ENCODE measurements at places on chromosomes 2 and 18.

DNA sequence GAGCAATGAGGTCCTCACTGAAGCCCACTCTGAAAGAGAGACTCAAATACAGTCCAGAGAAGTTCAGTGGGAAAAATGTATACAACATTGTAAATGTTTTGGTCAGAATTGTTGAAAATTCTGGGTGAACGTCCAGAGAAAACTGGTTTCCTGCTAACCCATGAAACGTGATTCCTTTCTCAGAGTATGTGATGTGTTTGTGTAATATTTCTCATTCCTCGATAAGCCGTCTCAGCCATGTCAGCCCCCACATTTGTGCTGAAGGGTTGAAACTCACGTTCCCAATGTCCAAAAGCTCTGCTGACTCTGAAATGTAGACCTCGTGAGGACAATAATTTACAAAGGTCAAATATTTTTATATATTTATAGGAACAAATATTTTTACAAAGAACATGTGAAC lies 51.6 kb downstream of the BMP10 start:
- no peak for DNase-seq

DNA sequence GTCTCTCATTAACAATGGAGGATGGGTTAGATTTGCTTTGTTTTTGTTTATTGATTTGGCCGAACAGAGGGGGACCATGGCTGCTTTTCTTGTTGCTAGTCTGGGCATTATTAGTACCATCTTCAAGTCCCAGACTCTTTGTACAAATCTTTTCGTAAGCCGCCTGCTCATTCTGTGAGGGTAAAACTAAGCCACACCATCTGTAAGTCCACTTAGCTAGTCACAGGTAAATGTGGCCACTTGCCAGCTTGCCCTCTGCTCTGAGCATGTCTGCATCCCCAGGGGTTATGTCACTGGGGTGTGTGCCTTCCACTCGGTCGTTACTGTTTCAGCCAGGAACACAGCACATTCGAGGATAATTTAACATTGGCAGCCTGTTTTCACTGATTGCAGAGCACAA lies 85.6 kb downstream of the SMIM21 start:
- DNase-seq, result no peak

DNA sequence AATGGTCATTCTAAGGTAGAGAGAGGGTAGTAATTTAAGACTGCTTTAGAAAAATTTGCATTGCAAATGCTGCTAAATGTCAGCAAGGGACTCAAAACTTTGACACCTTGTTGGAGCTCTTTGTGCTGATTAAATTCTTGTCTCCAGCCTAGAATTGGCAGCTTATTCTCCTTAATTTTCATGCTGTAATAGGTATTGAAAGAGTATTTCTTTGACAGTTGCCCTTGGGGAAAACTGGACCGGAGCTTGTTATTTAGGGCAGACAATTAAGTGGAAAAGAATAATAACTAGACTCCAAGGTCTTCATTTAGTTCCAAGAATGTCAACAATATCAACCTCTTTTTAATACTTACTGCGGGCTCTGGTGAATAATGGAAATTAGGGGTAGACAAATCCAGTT lies 264.0 kb downstream of the TPGS2 start:
- DNase-seq, result no peak

DNA sequence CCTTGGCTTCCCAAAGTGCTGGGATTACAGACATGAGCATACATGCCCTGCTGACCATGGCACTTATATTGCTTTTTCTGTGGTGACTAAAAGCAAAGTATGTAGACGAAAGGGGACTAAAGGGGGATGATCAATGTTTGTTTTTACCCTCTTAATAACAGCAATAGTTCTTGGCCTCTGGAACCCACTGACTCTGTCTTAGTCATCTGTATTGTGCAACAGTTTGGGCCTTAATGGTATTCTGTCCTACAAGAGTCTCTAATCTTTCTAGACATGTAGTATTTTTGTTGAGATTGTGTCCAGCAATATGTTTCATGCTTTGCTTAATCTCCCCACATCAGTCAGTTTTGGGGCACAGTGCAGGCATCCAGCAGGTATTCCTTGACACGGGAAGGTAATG lies 359.9 kb upstream of the FANCL start:
- DNase-seq, result no peak

DNA sequence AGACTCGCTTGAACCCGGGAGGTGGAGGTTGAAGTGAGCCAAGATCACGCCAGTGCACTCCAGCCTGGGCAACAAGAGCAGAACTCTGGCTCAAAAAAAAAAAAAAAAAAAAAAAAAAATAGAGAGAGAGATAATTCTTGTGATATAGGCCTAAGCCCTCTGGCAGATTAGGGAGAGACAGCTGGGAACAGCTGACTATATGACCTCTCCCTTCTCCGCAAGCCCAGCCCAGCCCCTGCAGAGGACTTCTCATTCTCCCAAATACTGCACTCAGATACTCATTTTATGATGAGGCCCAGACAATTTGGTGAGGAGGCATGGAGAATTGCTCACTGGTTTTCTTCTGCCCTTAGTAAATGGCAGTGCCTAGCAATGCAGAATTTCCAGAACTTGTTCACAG lies 262.0 kb downstream of the HAUS1 start:
- DNase-seq, result no peak

GRCh38 chr2:241412144-241412543 lies 56.1 kb downstream of the FARP2 start:
- no peak for DNase-seq

- no peak for DNase-seq
Measured at GRCh38 chr2:193446967-193447366, 1252.2 kb upstream of the TMEFF2 start.

GRCh38 chr2:225112362-225113126 lies 70.3 kb upstream of the DOCK10 start:
- no peak for DNase-seq

GRCh38 chr2:219496825-219497494 lies 1.7 kb upstream of the GMPPA start:
- no peak for DNase-seq

GRCh38 chr2:69509011-69509749 lies 71.9 kb upstream of the NFU1 start:
- no peak for DNase-seq

GRCh38 chr2:47310801-47311560 lies 92.0 kb upstream of the MSH2 start:
- DNase-seq, result no peak

- DNase-seq, result no peak
Measured at GRCh38 chr18:10010611-10011015, 96.8 kb downstream of the VAPA start.

- DNase-seq, result no peak
Measured at GRCh38 chr18:35303610-35304009, 13.6 kb upstream of the ZSCAN30 start.

DNA sequence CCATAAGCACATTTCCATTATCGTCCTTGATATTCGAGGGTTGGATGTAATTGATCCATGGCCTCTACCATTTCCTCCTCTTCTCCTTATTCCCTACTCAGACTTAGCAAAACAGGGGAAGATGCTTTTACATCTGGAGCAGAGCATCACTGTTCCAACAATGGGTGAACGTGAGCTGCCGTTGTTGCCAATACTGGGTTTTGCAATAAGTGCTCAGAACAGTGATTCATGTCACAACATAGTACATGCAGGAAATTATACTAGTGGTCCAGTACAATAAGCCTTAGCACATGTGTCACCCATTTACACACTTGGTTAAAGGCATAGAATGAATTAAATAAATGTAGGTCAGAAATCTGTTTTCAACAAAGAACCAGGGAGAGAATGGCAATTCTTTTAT lies 112.4 kb downstream of the DCC start:
- no peak for DNase-seq

DNA sequence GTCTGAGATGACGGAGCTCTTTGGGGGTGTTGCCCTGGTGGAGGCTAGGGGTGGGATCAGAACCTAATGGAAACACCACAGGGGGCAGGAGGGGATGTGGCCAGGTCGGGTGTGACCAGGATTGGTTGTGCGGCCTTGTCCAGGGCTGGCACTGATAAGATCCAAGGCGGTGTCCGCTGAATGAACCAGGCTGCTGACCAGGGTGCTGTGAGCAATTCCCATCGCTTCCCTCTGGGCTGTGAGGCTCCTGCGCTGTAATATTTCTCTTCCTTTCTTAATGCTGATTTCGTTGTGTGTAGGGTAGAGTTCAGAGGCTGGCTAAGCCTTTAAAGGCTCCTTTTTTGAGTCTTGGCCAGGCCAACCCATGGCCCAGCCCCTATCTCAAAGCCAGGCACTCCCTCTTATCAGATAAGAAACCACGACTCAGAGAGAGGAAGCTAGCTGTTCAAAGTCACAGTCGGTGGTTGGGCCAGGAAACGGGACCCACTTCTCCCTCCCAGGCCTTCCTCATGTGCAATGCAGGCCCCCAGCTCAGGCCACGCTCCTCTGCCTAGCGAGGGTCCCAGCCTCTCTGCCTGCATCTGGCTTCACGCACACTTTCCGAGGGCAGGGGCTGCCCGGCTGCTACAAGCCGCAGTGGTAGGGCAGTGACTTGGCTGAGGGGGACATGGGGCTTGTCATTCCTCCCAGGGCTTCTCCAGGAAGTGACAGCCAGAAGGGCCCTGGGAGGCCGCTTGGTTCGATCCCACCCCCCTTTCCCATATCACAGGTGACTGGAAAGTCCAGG lies 26.0 kb upstream of the FOSL2 start:
- DNase-seq, result no peak

DNA sequence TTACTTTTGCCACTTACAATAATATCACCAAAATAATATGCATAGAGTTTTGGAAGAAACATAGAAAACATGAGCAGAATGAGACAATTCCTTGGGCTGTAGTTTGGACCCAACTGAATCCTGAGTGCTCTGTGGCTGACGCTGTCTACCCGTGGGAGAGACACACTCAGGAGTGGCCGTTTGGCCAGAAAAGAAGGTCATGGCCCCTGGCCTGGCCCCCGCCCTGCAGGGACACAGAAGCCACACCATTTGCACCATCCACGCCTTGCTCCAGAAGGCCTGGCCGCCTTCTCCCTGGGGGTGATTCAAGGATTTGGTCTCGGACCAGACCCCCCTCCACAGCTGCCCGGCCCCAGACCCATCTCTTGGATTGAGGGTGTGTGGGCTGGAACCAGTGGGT lies 6.4 kb upstream of the D2HGDH start:
- DNase-seq, result no peak

GRCh38 chr2:128746356-128746755 lies 427.7 kb upstream of the HS6ST1 start:
- no peak for DNase-seq

GRCh38 chr2:27174638-27175037 lies 25.8 kb downstream of the TCF23 start:
- DNase-seq, result no peak

GRCh38 chr2:74576863-74577229 lies 22.3 kb downstream of the DOK1 start:
- no peak for DNase-seq

DNA sequence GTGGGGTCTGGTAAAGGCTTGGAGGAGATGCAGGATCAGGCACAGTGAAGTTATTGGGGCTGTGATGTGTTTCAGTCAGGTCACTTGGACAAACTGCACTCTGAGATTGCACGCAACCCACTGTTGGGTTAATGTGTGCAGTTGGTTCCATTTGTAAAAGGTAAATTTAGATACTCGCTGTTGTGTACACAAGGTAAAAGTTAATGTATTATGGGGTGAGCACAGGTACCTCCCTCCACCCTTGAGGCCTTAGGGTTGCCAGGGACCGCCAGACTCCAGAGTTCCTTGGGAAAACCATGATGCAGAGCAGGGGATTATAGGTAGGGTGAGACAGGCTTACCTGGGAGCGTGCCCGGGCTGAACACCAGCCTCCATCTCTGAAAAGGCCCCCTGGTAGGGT lies 20.1 kb downstream of the IMPA2 start:
- no peak for DNase-seq

All from H9 (cell line).